ENCODE measurements at places on chromosomes 3 and 15.
A peak's percentile ranks its signal among the peaks of the same experiment; 100 is the strongest.

GRCh38 chr3:177286034-177286433 lies 88.8 kb upstream of the TBL1XR1 start:
- no peak for DNase-seq

DNA sequence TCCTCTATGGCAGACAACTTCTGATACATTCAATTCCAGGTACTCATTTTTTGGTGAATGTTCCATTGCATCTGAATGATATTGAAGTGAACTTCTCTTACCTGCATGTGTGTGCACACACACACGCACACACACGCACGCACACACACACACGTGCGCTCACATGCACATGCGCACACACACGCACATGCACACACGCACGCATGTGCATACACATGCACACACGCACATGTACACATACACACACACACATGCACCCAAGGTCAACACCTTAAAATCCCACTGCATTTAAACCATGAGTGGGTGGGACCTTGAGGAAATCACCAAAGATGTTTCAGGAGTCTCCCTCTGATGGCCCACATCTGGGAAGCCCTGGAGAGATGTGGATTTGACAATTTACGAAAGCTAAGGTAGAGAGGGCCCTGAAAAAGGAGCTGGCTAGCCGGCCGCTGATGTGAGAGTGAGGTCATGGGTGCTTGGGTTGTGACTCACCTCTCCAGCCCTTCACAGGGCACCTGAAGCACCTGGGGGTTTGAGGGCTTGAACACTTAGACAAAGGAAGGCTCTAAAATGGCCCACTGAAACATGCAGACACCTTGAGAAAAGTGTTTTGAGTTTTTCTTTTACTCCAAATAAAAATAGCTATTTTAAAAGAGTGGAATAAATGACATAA lies 269.1 kb upstream of the LRRFIP2 start:
- DNase-seq: no peak

- DNase-seq: no peak
Observed at GRCh38 chr3:61158216-61158615, 93.0 kb downstream of the FHIT start.

- DNase-seq: peak; percentile 11
Observed at GRCh38 chr3:195101001-195101583, 169.9 kb downstream of the XXYLT1 start.

GRCh38 chr3:468172-468571 lies 271.6 kb downstream of the CHL1 start:
- DNase-seq: no peak

- DNase-seq: no peak
Observed at GRCh38 chr3:459311-459670, 262.7 kb downstream of the CHL1 start.

- no peak for DNase-seq
Observed at GRCh38 chr15:45799508-45799907, 164.7 kb downstream of the SQOR start.

GRCh38 chr3:13561967-13562366 lies 13.0 kb downstream of the FBLN2 start:
- DNase-seq: no peak

DNA sequence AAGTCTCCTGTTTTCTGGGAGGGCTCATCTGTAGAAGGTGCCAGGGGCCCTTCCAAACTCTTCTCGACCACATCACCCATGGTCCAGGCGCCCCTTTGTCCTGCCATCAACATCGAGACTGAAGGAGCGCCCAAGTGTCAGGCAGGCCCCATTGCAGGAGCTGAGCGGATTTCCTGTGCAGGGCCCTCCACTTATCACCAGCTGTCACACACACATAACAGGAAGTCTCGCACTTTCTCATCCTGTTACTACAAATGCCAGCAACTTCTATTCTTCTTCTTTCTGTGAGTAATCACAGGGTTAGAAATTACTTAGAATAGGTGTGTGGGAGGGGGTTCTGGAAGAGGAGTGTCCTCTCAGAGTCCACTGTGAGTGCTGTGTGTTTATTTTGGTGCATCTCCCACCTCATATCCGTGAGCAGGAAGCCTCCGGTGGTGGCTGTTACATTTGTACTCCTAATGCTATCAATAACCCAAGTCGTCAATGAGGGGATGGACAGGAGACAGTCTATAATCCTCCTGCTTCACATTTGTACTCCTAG lies at the start of gene KLHL6:
KLHL6 (minus strand) TSS at position 166 of the 541 bp plus-strand sequence; CDS start at position 113, 53 bp downstream.
- peak; percentile 49 for DNase-seq

DNA sequence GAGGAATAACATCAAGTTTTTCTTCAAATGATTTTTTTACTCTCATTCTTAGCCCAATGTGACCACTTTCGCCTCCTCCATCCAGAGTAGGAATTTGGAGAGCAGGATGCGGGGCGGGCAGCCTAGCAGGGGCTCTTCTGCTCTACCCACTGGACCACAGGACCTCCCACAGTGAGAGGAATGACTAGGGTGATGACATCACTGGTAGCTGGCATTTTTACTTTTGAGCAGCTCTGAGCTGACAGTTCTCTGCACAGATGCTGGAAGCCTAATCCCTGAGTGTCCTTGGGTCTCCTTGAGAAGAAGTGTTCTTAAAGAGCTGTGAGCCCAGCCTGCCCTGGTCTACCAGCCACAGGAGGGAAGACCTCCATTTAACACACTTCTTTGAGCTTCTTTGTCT lies 1.4 kb upstream of the HCN4 start:
- no peak for DNase-seq

DNA sequence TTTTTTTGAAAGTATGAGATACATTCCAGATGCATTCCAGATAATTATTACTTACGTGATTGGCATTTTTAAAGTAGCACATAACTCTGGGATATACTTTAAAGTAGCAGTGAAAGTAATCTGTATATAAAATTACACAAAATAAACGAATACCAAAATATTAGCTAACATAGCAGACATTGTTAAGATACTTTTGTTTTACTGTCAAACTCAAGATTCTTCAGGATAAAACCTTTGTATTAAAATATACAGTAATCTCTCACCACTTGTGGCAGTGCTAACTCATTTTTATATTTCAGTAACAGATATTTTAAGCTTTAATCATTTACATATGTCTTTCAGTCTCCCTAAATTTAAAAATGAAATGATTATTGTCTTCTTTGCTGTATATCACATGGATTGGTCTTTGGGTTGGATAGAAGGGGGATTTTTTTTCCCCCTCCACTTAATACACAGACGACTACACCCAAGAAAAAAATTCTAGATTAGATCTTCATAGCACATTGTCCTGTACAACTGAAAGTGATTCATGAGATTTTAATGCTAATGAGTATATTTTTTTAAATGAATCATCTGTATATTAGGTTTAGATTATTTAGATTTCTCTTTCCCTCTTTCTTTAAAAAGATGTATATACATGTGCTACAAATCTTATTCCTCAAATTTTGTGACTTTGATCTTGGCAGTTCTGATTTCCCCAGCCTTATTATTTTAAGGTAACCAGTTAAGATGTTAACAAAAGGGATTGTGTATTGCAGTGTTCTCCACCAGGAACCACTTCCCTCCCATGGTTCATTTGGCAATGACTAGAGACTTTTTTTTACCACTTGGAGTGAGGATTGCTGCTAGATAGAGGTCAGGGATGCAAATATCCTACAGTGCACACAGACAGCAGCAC lies 24.5 kb upstream of the EBLN2 start:
- DNase-seq: no peak

GRCh38 chr15:29812384-29812694 lies 9.9 kb downstream of the TJP1 start:
- DNase-seq: no peak

DNA sequence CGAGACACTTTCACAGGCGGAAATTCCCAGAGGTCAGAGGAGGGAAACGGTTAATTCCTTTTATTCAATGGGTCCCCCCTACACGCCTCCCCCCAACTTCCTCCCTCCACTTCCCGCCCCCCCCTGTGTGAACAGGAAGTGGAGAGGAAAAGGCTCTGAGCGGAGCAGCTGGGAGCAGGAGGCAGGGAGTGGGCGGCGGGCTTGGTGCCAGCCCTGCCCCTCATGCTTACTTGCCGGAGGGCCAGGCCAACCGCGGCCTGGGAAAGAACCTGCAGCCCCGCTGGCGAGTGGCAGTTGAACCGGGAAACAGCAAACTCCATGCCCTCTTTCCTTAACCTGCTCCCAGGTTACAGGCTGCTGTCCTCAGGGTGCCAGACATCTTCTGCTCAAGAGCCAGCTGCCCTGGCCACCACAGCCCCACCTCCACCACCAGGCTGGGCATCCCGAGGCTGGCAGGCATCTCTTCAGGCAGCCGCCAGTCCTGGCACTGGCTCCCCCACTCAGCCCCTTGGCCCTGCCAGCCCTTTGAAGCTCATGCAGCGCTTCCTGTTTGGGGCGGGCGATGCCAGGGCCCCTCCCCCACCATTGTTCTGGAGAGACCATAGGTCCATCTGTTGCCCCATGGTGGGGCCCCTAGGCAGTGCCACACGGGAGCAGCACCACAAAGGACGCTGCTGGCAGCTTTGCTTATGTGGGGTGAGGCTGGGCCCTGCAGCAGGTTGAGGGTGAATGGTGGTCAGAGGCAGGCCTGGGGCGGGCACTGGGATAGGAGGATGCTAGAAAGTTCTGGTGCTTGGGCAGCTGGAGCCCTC lies 12.9 kb downstream of the VPS18 start:
- DNase-seq: peak; percentile 52

GRCh38 chr15:74225928-74226327 lies 10.2 kb upstream of the CCDC33 start:
- no peak for DNase-seq

Data from globus pallidus (tissue), 1 donor.